Fibroblast of skin of back (primary cell): ENCODE measurements at places on chromosomes 12 and 14.

- DNase-seq = peak; percentile 84
Observed at GRCh38 chr14:73795974-73796373, 55.7 kb upstream of the PTGR2 start.

DNA sequence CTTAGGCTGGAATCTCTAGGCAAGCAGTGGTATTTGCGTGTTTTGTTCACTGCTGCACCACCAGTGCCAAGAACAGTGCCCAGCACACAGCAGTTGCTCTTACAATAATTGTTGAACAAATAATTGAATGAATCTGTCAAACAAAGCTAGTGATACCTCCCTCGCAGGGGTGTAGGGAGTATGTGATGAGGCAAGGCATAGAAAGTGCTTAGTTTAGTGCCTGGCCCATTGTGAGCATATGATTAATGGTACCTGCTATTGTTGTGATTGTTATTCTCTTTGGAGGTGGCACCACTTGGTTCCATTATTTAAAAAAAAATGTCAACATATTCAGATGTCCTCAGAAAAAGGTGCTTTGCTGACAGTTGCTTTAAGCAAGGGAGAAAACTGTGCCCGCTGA is 210.1 kb upstream of the TBX3 start:
- DNase-seq = no peak

DNA sequence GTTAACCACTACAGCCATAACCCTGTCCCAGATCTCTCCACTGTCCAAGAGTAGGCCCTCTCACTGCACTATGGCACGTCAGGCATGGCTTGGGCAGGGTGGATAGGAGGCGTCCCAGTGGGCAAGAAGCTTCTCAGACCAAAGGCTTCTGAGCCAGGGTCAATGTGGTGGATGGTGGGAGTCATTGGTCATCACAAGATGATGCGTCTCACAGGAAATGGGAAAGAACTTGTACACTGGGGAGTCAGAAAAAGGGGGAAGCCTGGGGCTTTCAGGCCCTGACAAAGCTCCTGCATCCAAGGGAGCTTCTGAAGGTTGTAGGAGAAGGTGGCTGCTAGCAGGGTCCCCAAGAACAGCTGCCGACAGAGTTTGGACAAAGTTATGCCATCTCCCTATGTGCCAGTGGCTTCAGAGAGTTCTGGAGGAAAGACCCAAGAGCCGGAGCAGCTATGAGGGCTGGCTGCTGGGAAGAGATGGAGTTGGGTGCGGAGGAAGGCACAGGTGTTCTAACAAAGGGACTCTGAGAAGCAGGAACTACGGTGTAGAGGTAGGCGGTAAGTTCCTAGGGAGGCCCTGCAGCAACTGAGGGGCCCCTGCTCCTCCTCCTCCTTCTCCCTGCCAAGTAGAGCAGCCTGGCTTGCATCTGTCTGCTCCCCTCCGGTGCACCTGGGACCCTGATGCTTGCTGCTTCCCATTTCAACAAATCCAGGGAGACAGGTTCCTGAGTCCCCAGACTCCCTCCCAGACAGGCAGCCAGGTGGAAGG is 81.1 kb downstream of the ARL6IP4 start:
- no peak for DNase-seq

DNA sequence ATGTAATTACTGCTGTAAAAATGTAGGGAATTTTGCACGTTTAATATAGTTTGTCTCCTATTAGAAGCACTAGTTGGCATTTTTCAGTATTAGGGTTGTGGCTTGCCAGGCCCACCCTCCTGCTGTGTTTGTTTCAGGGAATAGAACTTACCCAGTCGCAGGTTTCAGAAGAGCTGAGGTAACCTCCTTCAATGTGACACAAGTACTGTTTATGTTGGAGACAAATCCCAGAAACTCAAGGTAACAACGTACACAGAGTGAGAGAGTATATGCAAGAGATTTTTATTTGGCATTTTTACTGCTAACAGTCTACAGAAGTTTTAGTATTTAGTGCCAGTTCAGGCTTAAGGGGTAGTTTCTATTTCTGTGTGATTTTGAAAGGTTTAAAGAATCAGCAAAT is 284.3 kb downstream of the RAD51B start:
- no peak for DNase-seq

GRCh38 chr14:25215607-25216006 is 165.7 kb upstream of the STXBP6 start:
- no peak for DNase-seq

GRCh38 chr12:55985341-55985740 is 11.5 kb downstream of the RAB5B start:
- DNase-seq = no peak

- no peak for DNase-seq
Observed at GRCh38 chr14:99055816-99056215, 216.2 kb downstream of the BCL11B start.

- peak; percentile 58 for DNase-seq
Observed at GRCh38 chr12:188910-189621, 24.9 kb downstream of the SLC6A12 start.

DNA sequence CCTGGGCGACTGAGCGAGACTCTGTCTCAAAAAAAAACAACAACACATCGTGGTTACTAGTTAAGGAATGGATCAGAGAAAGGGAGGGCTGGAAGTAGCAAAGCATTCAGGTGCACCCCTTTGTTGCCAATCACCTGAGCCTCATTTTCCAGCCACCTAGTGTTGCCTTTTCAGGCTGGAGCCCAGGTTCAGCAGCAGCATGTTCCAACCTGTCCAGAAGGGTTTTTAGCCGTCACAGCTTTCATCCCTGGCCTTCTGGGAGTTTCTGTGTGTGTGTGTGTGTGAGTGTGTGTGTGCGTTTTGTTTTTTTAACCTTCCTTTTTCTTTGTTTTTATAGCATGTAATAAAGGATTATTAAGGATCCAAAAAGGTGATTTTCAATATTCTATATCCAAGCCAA is 121.1 kb upstream of the ATF1 start:
- DNase-seq = no peak

DNA sequence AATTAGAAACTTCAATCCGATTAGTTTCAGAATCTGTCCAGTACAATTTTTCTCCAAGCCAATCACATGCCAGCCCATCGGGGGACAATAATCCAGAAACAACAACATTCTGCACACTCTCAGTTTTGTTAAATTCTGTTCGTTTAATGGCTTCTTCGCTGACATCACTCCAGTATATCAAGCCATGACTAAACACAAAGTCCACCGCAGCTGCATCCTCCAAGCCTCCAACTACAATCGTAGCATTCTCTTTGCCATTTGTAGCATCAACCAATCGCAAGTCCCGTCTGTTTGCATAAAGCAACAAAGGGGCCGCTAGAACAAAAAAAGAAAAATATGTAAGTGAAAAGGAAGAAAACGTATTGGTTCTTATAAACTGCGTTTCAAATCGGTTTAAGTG is 22.5 kb downstream of the LRP6 start:
- no peak for DNase-seq

- no peak for DNase-seq
Observed at GRCh38 chr12:94875525-94875924, 128.0 kb downstream of the NDUFA12 start.

- DNase-seq = no peak
Observed at GRCh38 chr14:90674716-90675115, 141.5 kb downstream of the TTC7B start.

GRCh38 chr12:116687888-116688287 is 50.0 kb downstream of the SPRING1 start:
- DNase-seq = peak; percentile 34

GRCh38 chr14:102867826-102868580 is 54.5 kb upstream of the AMN start:
- no peak for DNase-seq

DNA sequence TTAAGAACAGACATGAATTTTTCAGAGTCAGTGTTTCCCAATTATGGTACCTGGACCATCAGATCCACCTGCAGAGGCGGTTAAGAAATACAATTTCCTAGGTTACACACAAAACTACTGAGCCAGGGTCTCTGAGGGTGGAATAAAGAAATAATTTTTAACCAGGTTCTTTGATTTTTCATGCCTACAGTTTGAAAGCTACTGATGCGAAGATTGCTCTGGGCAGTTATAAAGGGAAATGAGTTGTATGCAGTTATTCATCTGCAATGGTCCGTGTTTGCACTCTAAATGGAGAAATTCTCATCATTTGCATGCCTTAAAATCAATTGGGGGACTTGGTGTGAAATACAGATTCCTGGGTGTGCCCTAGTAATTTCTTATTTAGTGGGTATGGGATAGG is 89.7 kb downstream of the ERGIC2 start:
- no peak for DNase-seq

- peak; percentile 62 for DNase-seq
Observed at GRCh38 chr14:32383364-32384009, 54.4 kb downstream of the AKAP6 start.

DNA sequence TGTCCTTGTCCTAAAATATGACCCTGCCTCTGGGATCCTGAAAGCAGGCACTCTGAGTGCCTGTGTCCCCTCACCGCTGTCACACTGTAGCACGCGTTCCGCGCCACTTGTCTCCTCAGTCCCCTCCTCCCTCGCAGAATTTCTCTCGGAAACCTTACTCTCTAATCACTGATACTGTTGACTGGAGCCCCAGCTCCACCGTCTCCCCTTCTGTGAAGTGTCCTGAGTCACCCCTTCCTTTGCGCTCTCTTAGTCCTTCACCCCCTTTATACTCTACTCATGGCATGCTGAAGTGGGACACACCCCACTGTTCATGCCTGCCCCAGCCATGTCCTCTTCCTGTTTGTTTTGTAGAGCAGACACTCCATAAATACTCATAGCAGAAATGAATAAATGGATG is 104.7 kb downstream of the ZNF664 start:
- DNase-seq = no peak

DNA sequence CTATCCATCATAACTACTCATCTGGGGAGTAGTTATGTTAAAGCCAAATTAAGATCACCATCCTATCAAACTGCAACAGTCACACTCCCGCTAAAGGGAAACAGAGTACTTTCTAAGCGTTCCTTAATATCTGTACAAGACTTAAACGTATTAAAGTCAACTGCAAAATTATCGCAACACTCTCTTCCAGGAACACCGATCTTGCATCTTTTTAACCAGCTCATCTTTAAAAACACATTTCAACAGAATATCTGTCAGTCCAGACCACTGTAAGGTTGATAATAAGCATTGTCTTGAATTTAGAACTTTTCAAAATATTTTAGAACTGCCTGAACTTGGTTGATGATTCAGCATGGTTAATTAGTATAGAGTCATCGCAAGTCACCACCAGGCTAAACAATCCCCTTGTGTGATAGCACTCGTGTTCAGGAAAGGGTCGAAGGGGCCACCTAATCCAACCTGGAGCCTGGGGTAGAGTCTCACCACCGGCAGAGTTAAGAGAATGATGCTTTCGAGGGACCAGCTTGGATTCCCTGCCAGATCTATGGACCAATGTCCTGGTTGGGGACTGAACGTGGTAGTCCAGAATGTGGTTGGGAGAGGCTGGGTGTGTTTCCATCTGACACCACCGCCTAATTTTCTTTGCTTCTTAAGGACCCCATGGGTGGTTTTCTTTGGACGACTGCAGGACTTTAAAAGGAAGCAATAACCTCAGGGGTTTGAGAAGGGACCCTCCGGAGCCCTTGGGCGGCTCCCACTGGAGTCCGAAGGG is 890 bp downstream of the SPTLC2 start:
- DNase-seq = peak; percentile 47

- DNase-seq = peak; percentile 38
Observed at GRCh38 chr12:12562016-12562483, 613 bp downstream of the DUSP16 start.

DNA sequence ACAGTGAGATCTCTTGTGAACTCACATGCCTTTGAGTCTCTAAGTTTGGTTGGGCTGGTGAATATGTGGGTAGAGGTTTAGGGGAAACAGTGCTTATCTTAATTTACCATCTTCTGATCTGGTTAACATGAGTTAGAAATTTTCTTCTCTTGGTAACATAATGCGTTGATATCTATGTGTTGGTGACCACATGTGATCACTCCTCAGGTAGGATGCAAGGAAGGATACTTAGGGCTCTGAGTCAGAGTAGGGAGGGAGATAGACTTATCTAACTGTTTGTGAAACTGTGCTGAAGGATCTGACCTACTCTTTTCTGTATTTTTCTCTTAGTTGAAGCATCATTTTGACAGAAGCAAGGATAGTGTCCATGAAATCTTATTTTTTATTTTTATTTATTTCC is 23.1 kb downstream of the FAM234B start:
- DNase-seq = no peak

DNA sequence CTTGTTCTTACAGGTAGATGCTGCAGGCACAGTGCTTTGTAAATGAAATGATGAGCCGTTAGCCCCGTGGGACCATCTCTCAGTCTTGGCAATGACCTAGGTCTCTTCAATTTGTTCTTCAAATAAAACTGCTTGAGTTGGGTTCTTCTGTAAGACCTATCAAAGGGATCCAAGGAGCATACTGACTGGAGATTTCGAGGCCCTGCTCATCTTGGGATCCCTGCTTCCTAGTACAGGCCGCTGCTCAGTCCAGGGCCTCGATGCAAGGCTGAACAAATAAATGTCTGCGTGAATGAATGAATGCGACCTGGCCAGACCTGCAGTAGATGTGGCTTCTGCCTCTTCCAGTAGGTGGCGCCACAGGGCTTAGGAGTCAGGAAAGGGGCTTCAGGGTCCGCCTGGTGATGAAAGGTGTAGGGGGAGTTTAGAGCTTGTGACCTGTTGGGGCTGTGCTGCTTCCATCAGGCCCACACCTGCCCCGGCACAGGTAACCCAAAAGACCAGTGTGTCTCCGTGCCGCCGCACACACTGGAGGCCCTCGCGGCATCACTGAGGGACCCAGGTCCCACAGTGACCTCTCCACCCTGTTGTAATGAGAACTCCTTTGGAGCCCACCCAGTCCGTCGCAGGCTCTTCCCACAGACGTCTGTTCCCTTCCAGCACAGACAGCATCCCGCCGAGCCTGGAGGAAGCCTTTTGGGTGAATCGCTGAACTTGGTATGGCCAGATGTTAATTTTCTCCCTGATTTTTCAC is 4.4 kb downstream of the CACNA1C start:
- DNase-seq = peak; percentile 63

GRCh38 chr12:65449400-65449799 is 170.9 kb downstream of the MSRB3 start:
- peak; percentile 53 for DNase-seq

DNA sequence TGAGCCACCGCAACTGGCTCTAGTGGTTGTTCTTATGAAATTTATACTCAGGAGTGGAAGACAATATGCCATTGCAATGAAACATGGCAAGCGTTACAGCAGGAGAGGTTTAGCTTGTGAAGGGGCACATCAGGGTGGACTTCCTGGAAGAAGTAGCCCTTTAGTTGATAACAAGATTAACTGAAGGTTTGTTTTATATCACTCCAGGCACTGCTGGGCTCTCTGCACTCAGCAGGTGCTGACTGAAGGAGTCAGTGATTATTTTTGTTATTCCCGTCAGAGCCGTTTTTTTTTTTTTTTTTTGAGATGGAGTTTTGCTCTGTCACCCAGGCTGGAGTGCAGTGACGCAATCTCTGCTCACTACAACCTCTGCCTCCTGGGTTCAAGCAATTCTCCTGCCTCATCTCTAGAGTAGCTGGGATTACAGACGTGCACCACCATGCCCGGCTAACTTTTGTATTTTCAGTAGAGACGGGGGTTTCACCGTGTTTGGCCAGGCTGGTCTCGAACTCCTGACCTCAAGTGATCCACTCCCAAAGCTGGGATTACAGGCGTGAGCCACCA is 17.6 kb upstream of the GPR68 start:
- no peak for DNase-seq
